ENCODE measurements at places on chromosomes 2 and 18.

DNA sequence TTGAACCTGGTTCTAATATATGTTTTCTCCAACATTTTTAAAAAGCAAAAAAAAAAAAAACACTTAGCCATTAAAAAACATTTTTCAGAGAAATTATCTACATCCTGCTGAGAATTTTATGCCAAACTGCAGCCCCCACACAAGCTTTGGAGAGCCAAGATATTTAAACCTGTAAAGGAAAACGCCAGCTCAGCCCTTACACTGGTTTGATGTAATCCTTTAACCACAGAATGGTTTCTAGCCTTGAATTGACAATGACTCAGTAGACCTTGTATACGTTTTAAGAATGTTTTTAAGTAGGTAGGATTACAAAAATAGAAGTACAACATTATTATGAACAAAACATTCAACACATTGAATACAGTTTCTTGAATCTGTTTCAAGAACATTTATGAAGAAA is 113.6 kb downstream of the BABAM2 start:
- DNase-seq = no peak

GRCh38 chr2:239534581-239535412 is 134.0 kb upstream of the HDAC4 start:
- DNase-seq = no peak

DNA sequence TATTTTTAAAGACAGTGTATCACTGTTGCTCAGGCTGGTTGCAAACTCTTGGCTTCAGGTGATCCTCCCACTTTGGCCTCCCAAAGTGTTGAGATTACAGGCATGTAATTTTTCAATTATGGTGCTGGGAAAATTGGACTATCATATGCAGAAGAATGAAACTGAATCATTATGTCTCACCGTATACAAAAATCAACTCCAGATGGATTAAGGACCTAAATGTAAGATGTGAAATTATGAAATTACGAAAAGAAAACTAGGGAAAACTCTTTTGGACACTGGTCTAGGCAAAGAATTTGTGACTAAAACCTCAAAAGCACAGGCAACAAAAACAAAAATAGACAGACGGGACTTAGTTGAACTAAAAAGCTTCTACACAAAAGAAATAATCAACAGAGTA is 31.2 kb downstream of the MAP3K2 start:
- no peak for DNase-seq

- no peak for DNase-seq
These were observed 6.8 kb downstream of the COPS8 start for GRCh38 chr2:237092506-237092905.

- no peak for DNase-seq
These were observed 18.8 kb upstream of the SUCLG1 start for GRCh38 chr2:84477886-84478285.

- DNase-seq = no peak
These were observed 11.0 kb upstream of the UBE2F start for GRCh38 chr2:237955640-237956401.

Measured in NCI-H1930 (cell line).